ENCODE measurements at places on chromosomes 12 and 14.

DNA sequence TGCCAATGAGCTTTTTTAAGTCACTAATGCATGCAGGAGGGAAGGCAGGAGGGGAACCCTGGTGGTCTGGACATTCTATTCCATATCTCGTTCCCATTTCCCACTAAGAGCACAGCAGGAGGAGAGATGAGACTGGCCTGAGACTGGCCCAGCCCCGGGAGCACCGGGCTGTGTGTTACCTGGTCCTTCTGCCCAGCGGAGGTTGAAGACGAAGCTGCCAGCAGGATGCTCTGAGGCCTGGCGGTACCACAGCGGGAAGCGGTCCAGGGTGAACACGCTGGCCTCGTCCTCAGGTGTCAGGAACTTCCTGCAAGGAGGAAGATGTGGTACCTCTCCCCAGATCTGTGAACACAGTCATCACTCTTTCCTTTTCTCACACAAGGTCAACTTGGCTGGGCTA is 23.9 kb downstream of the LRTM2 start:
- no peak for DNase-seq

GRCh38 chr14:68978172-68978911 is 760 bp downstream of the ACTN1 start:
- DNase-seq = peak; percentile 65

DNA sequence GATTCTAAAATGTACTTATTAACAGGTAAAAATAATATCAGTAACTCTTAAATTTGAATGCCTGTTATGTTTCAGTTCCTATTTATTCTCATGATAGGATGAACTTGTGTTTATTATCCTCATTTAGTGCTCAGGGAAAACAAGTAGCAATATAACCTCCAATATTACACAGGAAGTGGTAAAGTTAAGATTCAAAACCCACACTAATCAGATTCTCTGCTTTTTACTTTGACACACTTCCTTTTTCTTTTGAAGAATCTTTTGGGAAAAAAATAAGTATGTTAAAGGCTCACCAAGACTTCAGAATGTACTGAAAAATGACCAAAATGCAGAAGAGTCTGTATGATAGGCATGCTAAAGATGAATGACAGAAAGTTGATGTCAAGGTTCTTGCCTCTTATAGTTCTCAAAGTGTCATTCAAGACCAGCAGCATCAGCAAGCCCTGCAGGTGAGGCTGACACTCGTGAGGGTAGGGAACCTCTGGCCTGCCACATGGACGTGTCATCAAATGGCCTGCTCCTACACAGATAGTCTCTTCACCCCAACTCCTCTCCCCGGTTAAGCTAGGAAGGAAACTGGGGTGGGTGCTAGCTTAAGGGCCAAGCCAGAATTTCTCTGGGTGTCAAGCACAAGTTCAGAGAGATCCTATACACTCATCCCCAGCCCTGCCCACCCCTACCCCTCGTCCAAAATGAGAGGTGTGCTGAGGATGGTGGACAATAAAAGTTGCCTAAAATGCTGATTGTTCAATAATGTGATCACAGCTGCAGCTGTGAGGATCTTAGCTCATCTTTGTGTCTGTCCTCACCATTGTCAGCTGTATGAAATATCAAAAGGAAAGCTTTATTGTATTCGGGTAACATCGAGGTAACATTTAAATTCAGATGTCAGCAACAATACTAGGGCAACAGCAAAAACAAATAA is 6.3 kb downstream of the TBPL2 start:
- DNase-seq = no peak

DNA sequence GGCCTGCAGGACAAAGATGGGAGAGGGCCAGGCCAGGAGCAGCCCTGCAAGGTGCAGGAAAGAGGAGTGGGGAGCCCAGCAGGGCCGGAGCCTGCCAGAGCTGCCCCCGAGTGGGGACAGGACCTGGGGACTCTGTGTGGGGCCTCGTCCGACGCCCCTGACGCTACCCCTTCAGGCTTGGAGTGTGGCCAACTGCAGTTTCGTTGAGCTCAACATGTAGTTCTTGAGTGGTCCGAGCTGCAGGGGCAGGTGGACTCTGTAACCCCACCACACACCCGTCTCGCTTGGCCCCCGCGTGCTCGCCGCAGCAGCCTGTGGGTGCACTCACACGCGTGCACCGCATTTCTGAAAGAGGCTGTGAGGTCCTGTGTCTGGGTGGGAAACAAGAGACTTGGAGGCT is 2.0 kb downstream of the ASPG start:
- DNase-seq = no peak

GRCh38 chr12:114945351-114945750 is 261.4 kb upstream of the TBX3 start:
- no peak for DNase-seq

DNA sequence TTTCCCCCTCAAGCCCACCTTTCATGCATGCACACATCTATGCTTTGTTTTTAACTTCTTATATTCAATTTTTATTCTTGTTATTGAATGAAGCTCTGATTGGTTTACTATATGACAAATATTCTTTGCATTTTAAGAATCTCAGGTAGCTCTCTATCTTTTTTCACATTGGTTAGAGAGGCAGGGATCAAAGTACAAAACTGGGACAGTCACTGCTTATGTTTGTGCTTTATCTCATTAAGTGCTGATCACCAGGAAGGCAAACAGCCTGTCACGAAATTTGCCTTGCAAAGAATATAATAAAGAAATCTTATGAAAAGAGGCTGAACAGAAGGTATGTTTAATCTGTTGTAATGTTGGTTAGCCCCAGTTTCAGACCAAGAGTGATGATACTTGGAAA is 29.7 kb upstream of the INSM2 start:
- DNase-seq = no peak

- DNase-seq = no peak
Measured at GRCh38 chr12:127245437-127245836, 1021.5 kb upstream of the TMEM132C start.

DNA sequence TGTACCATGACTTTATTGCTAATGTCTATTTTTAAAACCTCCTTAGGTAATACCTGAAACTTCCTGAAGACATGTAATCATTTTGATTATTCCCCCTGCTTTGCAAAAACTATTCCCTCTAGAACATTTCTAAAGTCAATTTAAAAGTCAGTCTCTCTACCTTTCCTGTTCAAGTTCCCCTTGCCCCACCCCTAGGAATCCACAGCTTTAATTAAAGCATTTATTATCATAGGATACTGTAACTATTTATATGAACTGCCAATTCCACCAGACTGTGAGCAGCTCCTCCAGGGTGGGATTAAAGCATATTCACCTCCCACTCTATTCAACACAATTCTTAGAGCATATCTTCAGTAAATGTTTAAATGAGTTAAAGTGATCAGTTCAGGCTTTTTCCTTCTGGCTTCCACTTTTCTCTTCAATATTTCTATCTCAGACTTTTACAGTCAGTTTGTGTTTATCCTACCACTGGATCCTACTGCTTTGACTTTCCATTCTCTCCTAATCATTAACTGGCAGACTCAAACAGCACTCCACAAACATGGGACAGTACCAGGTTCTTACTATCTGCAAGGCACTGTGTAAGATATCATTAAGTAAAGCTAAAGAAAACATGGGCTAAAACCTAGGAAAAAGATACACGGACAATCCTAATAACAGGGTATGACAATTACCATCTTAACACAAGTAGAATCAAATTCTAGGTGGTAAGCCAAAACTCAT is 39.1 kb downstream of the PTPN21 start:
- DNase-seq = no peak

- no peak for DNase-seq
Measured at GRCh38 chr14:68987653-68988036, 8.5 kb upstream of the ACTN1 start.

DNA sequence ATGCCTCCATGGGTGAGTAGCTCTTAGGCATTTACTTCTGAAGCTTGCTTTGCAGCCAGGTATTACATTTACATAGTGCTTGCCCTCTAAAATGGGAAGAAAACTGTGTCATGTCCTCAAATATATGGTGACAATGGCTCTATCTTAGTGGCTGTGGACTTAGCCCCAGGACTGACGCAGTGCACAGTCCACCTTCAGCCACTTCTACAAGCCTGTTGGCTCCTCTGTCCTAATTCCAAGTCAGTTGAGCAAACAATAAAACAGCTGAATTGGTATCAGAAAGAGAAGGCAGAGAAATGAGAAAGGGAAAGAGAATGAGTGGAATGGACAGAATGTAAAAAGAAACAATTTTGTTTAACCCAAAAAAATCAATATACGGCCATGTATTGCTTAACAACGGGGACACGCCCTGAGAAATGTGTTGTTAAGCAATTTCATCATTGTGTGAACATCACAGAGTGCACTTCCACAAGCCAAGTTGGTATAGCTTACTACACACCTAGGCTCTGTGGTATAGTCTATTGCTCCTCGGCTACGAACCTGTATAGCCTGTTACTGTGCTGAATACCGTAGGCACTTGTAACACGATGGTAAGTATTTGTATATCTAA is 93.5 kb downstream of the GRIN2B start:
- no peak for DNase-seq

GRCh38 chr14:104359301-104359968 is 220.1 kb upstream of the C14orf180 start:
- DNase-seq = no peak

GRCh38 chr12:95437565-95437964 is 36.4 kb upstream of the METAP2 start:
- no peak for DNase-seq

DNA sequence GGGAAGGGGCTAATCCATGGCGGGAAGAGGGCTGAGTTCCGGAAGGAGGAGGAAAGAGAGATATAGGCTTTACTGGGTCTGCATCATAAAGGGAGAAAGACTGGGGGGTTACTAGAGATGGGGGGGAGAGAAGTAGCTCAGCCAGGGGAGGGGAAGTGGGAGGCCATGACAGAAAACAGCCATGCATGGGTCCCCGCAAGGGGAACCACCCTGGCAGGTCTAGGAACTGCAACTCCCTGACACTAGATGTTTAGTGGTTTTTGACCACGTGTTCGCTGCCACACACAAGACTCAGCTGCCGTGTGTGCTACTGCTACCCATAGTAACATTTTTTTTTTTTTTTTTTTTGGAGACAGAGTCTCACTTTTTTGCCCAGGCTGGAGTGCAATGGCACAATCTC is 145.0 kb downstream of the RIMBP2 start:
- DNase-seq = no peak

DNA sequence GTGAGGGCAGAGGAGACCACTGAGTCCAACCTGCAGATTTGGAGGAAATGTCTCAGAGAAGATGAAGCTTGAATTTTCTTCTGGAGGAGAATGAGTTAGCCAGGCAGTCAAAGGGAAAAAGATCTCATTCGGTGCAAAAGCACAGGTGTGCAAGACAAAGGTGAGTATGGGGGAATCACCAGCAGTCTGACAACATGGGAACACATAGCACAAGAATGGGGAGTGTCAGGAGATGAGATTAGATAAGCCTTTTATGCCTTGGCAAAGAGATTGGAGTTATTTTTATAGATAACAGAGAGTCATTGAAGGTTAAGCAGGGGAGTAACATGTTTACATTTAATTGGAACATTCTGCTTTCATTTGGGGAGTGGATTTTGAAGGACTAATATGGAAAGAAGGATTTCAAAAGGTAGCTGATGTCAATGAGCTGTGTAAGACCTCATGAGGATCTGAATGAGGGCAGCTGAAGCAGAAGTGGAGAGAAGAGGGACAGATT is 171.3 kb upstream of the NTF3 start:
- no peak for DNase-seq

- DNase-seq = no peak
Measured at GRCh38 chr14:31159682-31160296, 47.8 kb downstream of the HECTD1 start.

DNA sequence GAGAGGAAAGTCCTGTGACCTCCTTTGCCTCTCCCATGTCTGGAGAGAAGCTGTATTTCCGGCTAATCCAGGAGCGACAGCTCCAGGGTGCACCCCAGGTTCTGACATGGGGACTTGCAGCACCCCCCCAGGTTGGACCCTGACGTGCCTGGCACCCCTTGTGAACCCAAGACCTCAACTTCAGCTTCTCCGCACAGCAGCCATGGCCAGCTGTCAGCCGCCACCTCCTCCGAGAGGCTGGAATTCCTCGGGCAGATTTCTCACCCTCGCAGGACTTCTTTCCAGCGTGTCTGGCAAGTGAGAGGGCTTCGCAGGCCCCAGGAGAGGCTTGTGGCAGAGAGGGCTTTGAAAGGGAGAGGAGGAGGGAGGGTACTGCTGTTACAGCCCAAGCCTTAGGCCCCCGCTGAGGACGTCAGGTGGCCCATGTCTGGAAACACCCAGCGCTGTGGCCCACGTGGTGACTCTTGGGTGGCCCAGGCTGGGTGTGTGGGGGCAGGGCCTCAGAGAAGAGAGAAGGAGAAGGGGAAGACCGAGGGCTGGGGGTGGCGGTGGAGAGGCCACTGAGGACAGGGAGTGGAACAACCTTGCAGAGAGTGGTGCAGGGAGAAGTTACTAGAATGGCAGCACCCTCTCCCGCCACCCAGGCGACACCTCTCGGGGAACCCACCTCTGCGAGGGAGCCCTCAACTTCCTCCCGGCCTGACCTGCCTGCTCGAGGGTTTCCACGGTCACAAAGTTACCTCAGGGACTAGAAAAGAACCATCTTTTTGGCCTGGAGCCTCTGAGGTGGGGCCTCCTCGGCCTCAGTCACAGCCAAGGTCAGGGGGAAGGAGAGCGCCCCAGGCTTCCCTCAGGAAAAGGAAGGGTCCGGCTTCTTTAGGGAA is 11.7 kb upstream of the RPS6KL1 start:
- DNase-seq = no peak

- DNase-seq = no peak
Measured at GRCh38 chr12:6202304-6202703, 2.1 kb downstream of the CD9 start.

DNA sequence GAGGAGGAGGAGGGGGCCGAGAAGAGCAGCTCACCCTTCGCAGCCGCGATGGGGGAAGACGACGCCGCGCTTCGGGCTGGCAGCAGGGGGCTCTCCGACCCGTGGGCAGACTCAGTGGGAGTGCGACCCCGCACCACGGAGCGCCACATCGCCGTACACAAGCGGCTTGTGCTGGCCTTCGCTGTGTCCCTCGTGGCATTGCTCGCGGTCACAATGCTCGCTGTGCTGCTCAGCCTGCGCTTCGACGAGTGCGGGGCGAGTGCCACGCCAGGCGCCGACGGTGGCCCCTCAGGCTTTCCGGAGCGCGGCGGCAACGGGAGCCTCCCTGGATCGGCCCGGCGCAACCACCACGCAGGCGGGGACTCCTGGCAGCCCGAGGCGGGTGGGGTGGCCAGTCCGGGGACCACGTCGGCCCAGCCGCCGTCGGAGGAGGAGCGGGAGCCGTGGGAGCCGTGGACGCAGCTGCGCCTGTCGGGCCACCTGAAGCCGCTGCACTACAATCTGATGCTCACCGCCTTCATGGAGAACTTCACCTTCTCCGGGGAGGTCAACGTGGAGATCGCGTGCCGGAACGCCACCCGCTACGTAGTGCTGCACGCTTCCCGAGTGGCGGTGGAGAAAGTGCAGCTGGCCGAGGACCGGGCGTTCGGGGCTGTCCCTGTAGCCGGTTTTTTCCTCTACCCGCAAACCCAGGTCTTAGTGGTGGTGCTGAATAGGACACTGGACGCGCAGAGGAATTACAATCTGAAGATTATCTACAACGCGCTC is 745 bp downstream of the TRHDE start:
- DNase-seq = no peak
